ENCODE measurements at places on chromosomes 11 and 22. TPM values are rescaled to one million over a fixed set of nuclear protein-coding genes. Genes with fewer than 3 reads are reported as not detected.

GRCh38 chr11:63019506-63019905 lies 3.9 kb upstream of the SLC22A8 start:
- no peak overlapping the region for H3K4me3 ChIP-seq
- peaks cover 10% of the 10 kb centered on the region for H3K4me1 ChIP-seq
- no peaks in the 10 kb centered on the region for H3K36me3 ChIP-seq

GRCh38 chr11:31254415-31254814 lies 115.1 kb downstream of the DCDC1 start:
- H3K4me1 ChIP-seq, result no peaks in the 10 kb centered on the region
- DNase-seq, result no peak
- no peak overlapping the region for H3K4me3 ChIP-seq
- H3K27ac ChIP-seq, result no peak overlapping the region

DNA sequence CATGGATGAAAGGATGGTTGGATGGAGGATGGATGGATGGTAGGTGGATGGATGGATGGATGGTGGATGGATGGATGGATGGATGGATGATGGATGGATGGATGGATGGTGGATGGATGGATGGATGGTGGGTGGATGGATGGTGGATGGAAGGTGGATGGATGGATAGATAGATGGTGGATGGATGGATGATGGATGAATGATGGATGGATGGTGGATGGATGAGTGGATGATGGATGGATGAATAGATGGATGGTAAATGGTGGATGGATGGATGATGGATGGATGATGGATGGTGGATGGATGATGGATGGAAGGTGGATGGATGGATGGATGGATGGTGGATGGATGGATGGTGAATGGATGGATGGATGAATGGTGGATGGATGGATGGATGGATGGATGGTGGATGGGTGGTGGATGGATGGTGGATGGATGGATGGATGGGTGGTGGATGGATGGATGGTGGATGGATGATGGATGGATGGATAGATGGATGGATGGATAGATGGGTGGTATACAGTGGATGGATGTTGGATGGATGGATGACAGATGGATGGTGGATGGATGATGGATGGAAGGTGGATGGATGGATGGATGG lies 350.8 kb downstream of the BRD1 start:
- H3K4me1 ChIP-seq, result no peaks in the 10 kb centered on the region
- DNase-seq, result no peak
- H3K4me3 ChIP-seq, result no peak overlapping the region
- no peak overlapping the region for H3K27ac ChIP-seq
- H3K36me3 ChIP-seq, result no peaks in the 10 kb centered on the region

- H3K4me3 ChIP-seq, result no peak overlapping the region
- peaks cover 9% of the 10 kb centered on the region for H3K4me1 ChIP-seq
- DNase-seq, result no peak
- no peaks in the 10 kb centered on the region for H3K27me3 ChIP-seq
These were observed 850.5 kb downstream of the KCNA4 start for GRCh38 chr11:29166306-29166705.

- no peak overlapping the region for H3K27ac ChIP-seq
- H3K36me3 ChIP-seq, result no peaks in the 10 kb centered on the region
These were observed 45.0 kb downstream of the IMMP1L start for GRCh38 chr11:31464436-31464835.

DNA sequence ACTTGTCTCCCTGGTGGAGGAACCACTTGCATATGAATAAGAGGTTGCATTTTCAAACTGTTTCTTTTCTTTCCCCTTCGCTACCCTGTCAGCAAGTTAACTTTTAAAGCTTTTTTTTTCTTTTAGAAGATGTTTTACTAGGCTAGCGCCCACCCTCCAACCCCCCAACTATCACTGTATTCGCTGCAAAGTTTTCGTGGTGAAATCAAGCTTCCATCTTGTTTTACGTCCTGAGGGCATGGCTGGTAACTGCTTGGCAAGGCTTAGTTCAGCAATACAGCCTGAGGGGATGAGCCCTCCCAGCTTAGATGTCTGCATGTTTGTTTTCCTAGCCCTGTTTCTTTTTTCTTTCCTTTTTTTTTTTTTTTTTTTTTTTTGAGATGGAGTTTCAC lies 1359.3 kb downstream of the LRRC4C start:
- H3K4me3 ChIP-seq, result no peak overlapping the region
- no peak overlapping the region for H3K27ac ChIP-seq
- H3K36me3 ChIP-seq, result no peaks in the 10 kb centered on the region
- DNase-seq, result no peak
- H3K27me3 ChIP-seq, result no peaks in the 10 kb centered on the region

DNA sequence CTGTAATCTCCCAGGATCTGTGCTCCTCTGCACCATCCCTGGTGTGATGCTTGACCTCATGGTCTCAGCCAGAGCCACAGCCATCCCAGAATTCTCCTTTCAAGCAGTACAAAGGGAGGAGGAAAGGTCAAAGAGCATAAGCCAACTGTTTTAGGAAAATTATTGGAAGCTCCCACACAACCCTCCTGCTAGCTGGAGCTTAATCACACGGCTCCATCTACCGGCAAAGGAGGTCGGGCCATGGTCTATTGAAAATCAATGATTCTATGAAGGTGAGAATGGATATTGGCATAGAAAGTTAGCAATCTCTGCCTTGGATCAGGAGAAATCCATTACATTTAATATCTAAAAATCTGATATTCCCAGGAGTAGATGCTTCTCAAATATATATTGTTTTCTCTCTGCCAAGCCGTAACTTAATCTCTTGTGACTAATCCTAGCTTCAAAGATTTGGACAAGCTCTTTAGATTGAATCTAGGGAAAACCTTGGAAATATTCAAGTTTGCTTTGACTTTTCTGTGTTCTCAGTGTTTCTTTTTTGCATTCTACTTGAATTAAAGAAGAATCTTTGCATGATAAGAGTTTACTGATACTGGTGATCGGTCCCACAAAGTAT lies 259.6 kb downstream of the NTM start:
- no peaks in the 10 kb centered on the region for H3K27me3 ChIP-seq
- no peaks in the 10 kb centered on the region for H3K4me1 ChIP-seq
- no peak for DNase-seq

- peaks cover 27% of the 10 kb centered on the region for H3K4me1 ChIP-seq
- no peaks in the 10 kb centered on the region for H3K36me3 ChIP-seq
- H3K4me3 ChIP-seq, result no peak overlapping the region
- H3K27me3 ChIP-seq, result no peaks in the 10 kb centered on the region
- DNase-seq, result no peak
These were observed 67.5 kb downstream of the GAB2 start for GRCh38 chr11:78350091-78350645.

DNA sequence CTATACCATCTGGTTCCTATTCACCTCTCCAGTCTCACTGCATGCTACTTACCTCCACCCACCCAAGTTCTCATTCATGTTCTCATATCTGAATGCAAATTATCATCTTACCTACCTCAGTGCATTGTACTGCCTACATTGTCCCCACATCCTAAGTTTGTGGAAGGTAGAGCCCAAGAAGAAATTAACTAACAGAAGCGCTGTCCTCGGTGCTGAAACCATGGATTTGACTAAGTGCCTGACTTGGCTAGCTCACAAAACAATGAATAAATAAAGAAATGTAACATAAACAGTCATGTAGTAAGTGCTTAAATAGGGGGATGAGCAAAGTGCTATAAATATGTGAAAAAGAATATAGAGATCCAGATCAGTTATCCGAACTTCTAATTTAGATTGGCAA lies 63.2 kb downstream of the GRIA4 start:
- H3K27ac ChIP-seq, result no peak overlapping the region
- no peaks in the 10 kb centered on the region for H3K4me1 ChIP-seq
- no peaks in the 10 kb centered on the region for H3K27me3 ChIP-seq
- H3K36me3 ChIP-seq, result no peaks in the 10 kb centered on the region
- H3K4me3 ChIP-seq, result no peak overlapping the region

GRCh38 chr22:41768430-41768829 lies 32.0 kb upstream of the CCDC134 start:
- H3K27me3 ChIP-seq, result no peaks in the 10 kb centered on the region
- H3K4me3 ChIP-seq, result no peak overlapping the region
- no peaks in the 10 kb centered on the region for H3K36me3 ChIP-seq
- H3K4me1 ChIP-seq, result peaks cover 14% of the 10 kb centered on the region
- H3K27ac ChIP-seq, result no peak overlapping the region
- no peak for DNase-seq

- no peak overlapping the region for H3K4me3 ChIP-seq
- DNase-seq, result no peak
- H3K27ac ChIP-seq, result no peak overlapping the region
- peaks cover 24% of the 10 kb centered on the region for H3K4me1 ChIP-seq
- no peaks in the 10 kb centered on the region for H3K27me3 ChIP-seq
These were observed 54.1 kb downstream of the LIF start for GRCh38 chr22:30192427-30192826.

GRCh38 chr22:46676479-46676878 lies 56.3 kb downstream of the GRAMD4 start:
- no peak for DNase-seq
- no peaks in the 10 kb centered on the region for H3K36me3 ChIP-seq
- no peak overlapping the region for H3K27ac ChIP-seq
- no peaks in the 10 kb centered on the region for H3K27me3 ChIP-seq
- H3K4me3 ChIP-seq, result no peak overlapping the region
- H3K4me1 ChIP-seq, result peaks cover 6% of the 10 kb centered on the region

DNA sequence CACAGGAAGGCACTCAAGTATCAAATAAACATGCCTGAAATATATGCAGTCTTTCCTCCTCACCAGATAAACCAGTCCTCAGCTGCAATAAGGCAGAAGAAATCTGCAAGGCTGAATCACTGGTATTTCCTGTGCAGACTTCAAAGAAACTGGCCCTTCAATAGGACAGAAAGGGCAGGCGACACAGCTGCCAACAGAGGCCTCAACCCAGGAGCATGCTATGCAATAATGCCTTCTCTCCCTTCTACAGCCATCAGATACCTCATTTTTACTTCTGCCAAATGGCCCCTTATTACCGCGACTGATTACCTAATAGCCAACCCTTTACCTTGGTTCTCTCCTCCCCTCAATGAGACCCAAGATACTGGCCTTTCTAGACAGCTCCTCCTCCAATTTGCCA lies 8.0 kb downstream of the NUMA1 start:
- H3K27me3 ChIP-seq, result no peaks in the 10 kb centered on the region
- peak; percentile 65 for DNase-seq
- no peak overlapping the region for H3K4me3 ChIP-seq
- peak overlapping the region; percentile 50 for H3K27ac ChIP-seq
- H3K36me3 ChIP-seq, result 0 out of 2 replicates have a peak, but pooled peaks cover 3% of the 10 kb centered on the region
- H3K4me1 ChIP-seq, result peaks cover 26% of the 10 kb centered on the region

GRCh38 chr11:69637941-69638871 lies 2.8 kb upstream of the CCND1 start:
- H3K36me3 ChIP-seq, result no peaks in the 10 kb centered on the region
- DNase-seq, result peak; percentile 98
- H3K4me1 ChIP-seq, result peaks cover 19% of the 10 kb centered on the region
- no peaks in the 10 kb centered on the region for H3K27me3 ChIP-seq
- peak overlapping the region; percentile 73 for H3K4me3 ChIP-seq

DNA sequence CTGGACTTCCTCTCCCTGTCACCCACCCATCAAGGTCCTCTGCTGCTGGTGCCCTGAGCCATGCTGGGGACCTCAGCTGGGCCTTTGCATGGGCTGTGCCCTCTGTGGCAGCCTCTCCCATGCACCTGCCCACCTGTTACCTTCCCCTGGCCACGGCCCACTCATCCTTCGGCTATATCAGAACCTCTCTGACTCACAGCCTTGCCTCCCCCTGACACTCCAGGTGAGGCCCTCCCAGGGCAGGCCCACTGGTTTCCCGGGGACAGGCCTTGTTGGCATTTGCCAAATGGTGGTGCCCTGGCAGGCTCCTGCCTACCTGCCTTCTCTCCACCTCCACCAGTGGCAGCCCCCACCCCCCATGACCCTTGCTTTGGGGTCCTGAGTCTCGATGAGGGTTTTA lies 73.7 kb upstream of the PRR5 start:
- H3K36me3 ChIP-seq, result no peaks in the 10 kb centered on the region
- no peak overlapping the region for H3K4me3 ChIP-seq
- no peaks in the 10 kb centered on the region for H3K27me3 ChIP-seq
- no peak overlapping the region for H3K27ac ChIP-seq
- DNase-seq, result no peak
- H3K4me1 ChIP-seq, result peaks cover 3% of the 10 kb centered on the region

DNA sequence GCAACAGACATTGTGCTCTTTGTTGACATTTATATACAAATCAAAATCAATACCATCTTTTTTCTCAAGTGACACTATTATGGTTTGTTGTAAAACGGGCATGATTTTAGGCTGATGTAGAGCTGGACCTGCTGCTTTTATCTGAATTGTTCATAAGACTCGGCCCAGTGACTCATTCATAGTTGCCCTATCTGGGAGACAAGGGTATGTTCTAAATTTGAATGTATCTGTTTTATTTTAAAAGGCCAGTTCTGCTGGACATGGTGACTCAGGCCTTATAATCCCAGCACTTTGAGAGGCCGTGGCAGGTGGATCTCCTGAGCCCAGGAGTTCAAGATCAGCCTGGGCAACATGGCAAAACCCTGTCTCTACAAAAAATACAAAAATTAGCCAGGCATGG lies 39.3 kb downstream of the CEP295 start:
- DNase-seq, result no peak
- no peak overlapping the region for H3K27ac ChIP-seq
- no peak overlapping the region for H3K4me3 ChIP-seq
- no peaks in the 10 kb centered on the region for H3K4me1 ChIP-seq
- no peaks in the 10 kb centered on the region for H3K27me3 ChIP-seq

GRCh38 chr22:26589367-26589844 lies 526 bp downstream of the TPST2 start:
- no peaks in the 10 kb centered on the region for H3K36me3 ChIP-seq
- H3K27ac ChIP-seq, result no peak overlapping the region
- no peaks in the 10 kb centered on the region for H3K27me3 ChIP-seq
- H3K4me1 ChIP-seq, result no peaks in the 10 kb centered on the region

- no peaks in the 10 kb centered on the region for H3K4me1 ChIP-seq
- no peaks in the 10 kb centered on the region for H3K27me3 ChIP-seq
- H3K27ac ChIP-seq, result no peak overlapping the region
- H3K36me3 ChIP-seq, result no peaks in the 10 kb centered on the region
- DNase-seq, result no peak
These were observed 195.7 kb downstream of the MIAT start for GRCh38 chr22:26853071-26853470.

GRCh38 chr11:34208266-34209135 lies 103.1 kb downstream of the NAT10 start:
- no peaks in the 10 kb centered on the region for H3K36me3 ChIP-seq
- no peak for DNase-seq
- H3K4me3 ChIP-seq, result no peak overlapping the region
- no peaks in the 10 kb centered on the region for H3K27me3 ChIP-seq
- H3K27ac ChIP-seq, result no peak overlapping the region
- peaks cover 6% of the 10 kb centered on the region for H3K4me1 ChIP-seq

The IGSF9B gene
- 4.3 TPM for total RNA-seq

The SCGB1C1 gene
- total RNA-seq, result not detected

The KLHL35 gene
- 51.4 TPM for total RNA-seq

The SYT9 gene
- total RNA-seq, result not detected

The LMF2 gene
- total RNA-seq, result 68.8 TPM

All from Caco-2 (cell line).